T-helper 17 cell (primary cell): ENCODE measurements at places on chromosomes 7 and 10.
A peak's percentile ranks its signal among the peaks of the same experiment; 100 is the strongest.

GRCh38 chr10:92407305-92408016 is 116.5 kb downstream of the MARCHF5 start:
- DNase-seq, result no peak

GRCh38 chr10:127345231-127345965 is 149.0 kb upstream of the INSYN2A start:
- DNase-seq, result no peak

GRCh38 chr7:132386201-132386681 is 190.0 kb downstream of the PLXNA4 start:
- DNase-seq, result no peak

- DNase-seq, result no peak
These were observed 60.4 kb upstream of the KCNIP2 start for GRCh38 chr10:101903827-101904550.

DNA sequence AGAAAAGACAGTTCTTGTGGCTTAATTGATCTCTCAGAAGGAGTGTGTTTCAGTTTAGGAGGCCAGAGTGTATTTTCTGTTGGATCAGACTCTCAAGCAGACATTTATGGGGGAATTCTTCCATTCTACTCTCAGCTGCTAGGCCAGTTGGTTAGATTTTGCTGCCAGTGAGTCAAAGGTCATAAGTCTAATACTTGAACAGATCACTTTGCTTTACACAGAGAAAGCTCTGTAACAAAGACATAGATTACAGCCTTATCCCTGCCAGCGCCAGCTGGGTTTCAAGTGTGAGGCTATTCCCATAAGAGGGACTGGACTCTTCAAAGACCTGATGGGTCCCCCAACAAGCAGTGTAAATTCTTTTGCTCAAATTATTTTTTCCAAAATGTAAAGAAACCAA is 145.6 kb upstream of the SEMA3C start:
- no peak for DNase-seq

DNA sequence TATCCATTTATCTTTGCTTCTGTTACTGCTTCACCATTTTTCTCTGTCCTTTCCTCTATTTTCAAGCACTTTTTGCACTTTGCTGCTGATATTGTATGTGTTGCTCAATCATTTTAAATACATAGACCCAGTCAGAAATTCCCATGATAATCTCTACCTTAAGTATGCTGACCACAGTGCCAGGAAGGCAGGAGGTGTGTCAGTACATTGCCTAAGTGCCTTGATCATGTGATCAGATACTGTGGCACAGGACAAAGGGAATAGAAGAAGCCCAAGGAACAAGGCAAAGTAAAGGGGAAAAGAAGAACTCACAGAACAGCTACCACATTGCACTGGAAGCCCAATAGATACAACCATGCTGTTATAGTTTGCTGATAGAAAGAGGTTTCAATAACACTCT is 53.7 kb upstream of the CD36 start:
- DNase-seq, result no peak

DNA sequence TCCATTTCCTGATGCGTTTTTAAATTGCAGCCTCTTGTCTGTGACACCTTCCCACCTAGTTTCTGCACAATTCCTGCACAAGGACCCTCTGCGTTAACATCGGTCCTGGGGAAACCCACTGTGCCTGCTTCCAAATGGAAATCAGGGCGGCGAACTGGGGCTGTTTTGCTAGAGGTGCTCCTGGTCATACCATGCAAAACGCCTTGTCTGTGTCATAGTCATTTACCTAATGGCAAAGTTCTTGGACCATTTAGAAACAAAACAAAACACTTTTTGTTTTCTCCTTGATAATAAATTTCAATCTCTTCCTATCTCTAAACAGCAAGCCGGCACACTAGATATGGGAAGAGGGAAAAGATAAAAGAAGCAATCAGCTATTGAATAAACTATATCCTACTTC is 206.9 kb upstream of the KLF14 start:
- DNase-seq, result no peak

DNA sequence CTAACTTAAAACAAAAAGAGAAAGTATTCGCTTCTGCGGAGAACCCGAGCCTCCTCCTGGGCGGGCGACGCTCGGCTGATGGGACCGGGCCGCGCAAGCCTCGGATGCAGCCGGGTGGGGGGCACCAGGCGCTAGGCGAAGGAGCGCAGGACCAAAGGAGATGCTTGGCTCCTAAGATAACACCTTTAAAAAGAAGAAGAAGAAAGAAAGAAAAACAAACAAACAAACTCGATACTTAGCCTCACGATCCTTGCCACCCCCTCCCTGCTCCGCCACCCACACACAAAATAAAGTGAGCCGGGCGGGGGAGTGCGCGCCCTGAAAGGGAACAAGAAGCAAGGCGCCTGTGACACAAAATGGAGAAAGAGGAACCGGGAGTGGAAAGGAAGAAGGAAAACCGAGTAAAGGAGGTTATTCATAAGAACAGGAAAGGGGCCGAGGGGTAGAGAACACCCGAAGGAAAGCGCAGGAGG is 34.0 kb upstream of the EBLN1 start:
- DNase-seq, result peak; percentile 60

DNA sequence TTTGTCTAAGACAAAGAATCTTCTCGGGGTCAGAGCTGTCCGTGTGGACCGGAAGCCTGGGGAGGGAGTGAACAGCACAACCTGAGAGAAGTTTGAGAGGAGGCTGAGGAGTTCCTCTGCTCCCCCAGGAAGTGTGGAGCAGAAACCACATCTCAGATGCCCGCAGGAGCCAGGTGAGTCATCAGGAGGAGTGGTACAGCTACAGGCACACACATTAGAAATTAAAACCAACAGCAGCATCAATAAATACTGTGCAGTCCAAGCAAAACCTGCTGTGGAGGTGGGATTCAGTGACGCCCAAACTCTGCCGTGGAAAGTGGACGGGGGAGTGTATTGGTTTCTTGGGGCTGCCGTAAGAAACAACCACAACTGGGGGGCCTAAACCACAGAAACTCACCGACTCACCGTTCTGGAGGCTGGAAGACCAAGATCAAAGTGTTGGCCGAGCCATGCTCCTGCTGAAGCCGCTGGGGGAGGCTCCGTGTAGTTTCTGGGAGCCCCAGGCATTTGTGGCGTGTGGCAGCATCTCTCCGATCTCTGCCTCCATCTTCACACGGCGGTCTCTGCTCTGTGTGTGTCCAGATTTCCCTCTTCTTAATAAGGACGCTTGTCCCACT is 31.2 kb upstream of the GARS1 start:
- no peak for DNase-seq

DNA sequence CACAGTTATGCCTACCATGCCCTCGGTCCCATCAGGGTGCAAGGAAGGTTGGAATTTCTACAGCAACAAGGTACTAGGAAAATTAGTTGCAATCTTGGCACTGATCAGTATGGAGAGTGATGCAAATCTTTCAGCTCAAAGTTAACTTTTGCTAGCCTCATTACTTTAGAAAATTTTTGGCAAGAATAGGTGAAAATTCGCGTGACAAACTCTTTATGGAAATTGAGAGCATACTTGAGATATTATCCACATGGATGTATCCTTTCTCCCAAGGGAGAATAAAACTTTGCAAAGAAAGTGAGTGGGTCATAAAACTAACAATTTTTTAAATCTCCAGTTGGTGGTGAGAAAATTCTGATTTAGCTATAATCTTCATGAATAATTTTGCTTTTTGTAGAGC is 71.1 kb upstream of the SLC39A12 start:
- no peak for DNase-seq

- DNase-seq, result no peak
These were observed 76.3 kb downstream of the FOXI2 start for GRCh38 chr10:127813290-127813689.

DNA sequence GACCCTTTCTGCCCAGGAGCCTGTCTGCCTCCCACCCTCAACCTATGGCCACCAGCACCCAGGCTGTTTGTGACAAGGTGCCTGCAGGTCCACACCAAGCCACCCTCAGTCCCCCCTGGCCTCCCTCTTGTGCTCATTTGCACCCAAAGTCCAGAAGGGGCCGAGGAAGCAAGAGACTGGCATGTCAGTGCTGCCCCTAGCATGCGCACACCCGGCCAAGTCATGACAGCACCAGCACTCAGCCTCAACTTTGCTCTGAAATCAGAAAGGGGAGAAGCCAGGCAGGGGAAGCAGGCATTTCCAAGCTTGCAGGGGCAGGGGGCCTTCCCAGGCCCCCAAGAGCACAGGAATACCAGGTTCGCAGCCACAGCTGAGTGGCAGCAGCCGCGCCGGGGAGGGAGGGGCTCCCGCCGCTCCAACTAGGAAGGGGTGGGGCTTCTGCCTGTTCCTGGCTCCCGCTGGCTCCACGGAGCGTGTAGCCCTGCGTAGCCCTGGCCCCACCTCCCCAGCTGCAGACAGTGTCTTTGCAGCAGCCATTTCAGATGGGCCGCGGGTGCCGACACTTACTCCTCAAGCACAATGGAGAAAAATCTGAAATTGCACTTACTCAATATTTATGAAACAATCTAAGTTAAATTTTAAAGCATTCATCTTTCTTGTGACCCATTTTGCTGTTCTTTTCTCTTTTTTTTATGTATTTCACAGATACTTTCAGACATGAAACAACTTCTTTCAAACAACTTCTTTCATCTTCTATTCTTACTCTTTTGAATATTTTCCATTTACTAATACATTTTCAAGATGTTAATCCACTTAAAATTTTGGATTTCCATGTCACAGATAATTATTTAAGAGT is 54.9 kb upstream of the ABCB5 start:
- DNase-seq, result no peak

GRCh38 chr10:24320373-24320772 is 111.4 kb downstream of the KIAA1217 start:
- no peak for DNase-seq

GRCh38 chr7:120805636-120806388 is 52.1 kb downstream of the TSPAN12 start:
- peak; percentile 37 for DNase-seq

- peak; percentile 50 for DNase-seq
These were observed 463.8 kb downstream of the KCNMA1 start for GRCh38 chr10:77173615-77174461.

DNA sequence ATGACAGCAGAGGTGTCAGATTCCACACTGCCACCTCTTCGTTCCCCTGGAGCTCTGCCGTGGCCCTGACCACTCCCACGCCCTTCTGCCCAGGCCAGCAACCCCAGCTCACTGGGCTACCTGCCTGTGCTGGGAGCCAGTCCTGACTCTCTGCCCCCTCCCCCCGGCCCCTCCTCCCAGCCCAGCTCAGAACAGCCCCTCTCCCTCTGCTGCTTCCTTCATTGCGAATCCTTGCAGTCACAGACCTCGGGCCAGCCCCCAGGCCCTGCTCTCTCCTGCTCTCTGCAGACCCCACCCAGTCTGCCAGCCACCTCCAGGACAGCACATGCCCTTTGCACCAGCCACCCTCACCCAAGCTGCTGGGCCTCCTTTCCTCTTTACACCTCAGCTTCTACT is 60.4 kb downstream of the TCERG1L start:
- DNase-seq, result no peak

GRCh38 chr7:69735582-69735981 is 137.3 kb downstream of the AUTS2 start:
- no peak for DNase-seq

DNA sequence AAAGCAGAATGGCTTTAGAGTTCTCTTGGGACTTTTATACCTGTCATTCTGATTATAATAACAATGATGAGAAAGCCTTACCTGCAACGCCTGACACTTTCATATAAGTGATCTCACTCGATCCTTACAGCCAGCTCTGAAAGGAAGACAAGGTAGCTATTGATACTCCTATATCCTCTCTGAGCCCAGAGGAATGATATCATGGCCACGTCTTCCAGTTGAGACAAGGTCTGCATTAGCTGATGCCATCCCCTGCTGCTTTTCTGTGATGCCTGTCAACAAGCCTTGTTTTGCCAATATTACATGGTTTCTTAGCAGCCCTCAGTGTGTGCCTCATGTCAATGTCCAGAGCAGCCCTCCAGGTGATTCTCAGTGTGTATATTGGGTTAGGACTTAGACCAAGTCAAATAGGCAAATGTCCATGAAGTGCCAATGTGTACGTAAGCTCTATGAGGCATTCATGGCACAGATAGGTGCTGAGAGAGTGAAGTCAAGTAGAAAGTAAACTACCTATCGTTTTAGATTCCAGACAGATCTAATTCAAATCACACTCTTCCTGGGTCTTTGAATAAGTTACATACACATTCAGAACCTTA is 405.9 kb downstream of the ADRA2A start:
- no peak for DNase-seq
